ENCODE measurements at places on chromosomes 1 and 21.

DNA sequence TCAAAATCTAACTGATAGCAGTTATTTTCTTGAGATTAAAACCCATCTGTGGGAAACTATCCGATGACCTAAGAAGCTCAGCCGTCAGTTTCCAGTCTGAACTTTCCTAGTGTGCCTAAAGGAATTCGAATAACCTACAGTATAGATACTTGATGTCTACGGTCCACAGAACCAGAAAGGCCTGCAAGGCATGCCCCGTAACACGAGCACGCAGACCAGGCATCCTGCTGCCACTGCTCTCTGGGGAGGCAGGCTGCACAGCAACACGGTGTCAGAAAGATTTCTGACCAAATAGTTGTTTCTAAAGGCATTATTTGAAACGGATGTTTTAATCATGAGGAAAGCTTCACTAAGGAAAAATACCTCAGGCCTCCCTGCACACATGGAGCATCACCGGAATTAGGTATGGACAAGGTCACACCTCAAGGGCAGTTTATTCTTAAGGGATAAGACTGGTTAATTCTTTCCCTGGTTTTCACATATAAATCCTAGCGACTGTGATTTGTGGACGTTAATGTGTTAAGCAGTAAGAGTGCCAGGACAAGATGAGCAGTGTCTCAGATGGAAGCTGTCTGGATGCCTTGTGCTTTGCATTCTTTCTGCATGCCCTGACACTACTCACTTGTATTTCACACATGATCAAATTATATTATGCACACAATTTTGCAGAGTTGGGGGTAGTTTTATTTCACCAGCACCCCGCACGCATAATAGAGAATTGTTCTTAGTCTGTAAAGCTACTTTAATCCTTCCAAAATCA lies 49.0 kb upstream of the NADK start:
- DNase-seq = no peak

DNA sequence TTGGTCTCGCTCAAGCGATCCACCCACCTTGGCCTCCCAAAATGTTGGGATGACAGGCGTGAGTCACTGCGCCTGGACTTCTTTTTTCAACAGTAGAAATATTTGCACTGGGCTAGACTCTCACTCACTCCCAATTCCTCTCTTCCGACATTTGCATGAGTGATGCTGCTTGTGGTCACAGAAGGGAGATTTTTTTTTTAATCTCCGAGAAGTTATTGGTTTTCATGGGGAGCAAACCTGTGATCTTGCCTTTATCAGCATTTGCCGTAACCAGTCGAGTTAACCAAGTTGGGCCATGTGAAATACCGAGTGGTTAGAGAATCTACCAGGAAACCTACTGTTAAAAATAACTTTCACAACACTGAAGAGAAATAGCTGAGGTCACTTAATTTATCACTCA lies 21.1 kb downstream of the ERG start:
- DNase-seq = no peak

- no peak for DNase-seq
These were observed 14.9 kb upstream of the LRRC3 start for GRCh38 chr21:44440241-44441040.

DNA sequence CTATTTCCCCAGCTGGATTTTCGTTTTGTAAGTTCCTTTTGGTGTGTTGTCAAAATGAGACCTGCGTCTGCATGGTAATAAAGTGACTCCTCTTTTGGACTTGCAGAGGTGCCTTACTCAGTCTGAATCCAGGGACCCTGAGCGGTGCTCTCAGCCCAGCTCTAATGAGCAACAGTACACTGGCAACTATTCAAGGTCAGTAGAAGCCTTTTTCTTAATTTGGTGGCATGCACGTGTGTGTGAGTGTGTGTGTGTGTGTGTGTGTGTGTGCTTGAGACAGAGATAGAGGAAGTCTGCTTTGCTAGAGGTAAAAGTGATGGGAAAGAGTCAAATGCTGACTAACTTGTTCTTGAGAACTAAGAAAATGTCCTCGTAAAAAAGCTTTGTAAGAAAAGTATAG lies 105.4 kb downstream of the CD247 start:
- no peak for DNase-seq

- no peak for DNase-seq
These were observed 57.6 kb downstream of the SPSB1 start for GRCh38 chr1:9350013-9350908.

DNA sequence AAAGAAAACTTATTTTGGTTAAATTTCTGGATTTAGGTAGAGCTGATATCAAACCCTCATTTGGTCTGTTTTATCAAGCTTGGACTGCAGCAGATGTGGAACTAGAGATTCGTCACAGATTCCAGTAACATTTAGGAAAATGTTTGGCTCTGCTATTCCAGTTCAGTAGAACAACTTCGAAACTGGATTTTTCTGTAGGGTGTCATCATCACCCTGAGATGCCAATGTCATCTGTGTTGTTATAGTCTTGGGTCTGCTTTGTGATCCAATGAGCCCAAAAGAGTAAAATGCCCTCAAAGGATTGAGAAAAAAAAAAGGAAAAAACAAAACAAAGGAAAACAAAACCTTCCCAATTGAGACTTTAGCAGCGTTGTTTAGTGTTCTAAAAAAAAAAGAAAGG lies 55.4 kb downstream of the LAMC2 start:
- no peak for DNase-seq
